H9 (cell line): ENCODE measurements at places on chromosomes 5 and 9. TPM values are rescaled to one million over a fixed set of nuclear protein-coding genes. Genes with fewer than 3 reads are reported as not detected.
A peak's percentile ranks its signal among the peaks of the same experiment; 100 is the strongest.

GRCh38 chr9:133189826-133190225 lies 19.2 kb downstream of the OBP2B start:
- no peaks in the 10 kb centered on the region for H3K27me3 ChIP-seq
- no peak overlapping the region for H3K4me3 ChIP-seq
- H3K4me1 ChIP-seq, result no peaks in the 10 kb centered on the region
- no peak for DNase-seq
- no peak overlapping the region for H3K27ac ChIP-seq
- no peaks in the 10 kb centered on the region for H3K36me3 ChIP-seq

DNA sequence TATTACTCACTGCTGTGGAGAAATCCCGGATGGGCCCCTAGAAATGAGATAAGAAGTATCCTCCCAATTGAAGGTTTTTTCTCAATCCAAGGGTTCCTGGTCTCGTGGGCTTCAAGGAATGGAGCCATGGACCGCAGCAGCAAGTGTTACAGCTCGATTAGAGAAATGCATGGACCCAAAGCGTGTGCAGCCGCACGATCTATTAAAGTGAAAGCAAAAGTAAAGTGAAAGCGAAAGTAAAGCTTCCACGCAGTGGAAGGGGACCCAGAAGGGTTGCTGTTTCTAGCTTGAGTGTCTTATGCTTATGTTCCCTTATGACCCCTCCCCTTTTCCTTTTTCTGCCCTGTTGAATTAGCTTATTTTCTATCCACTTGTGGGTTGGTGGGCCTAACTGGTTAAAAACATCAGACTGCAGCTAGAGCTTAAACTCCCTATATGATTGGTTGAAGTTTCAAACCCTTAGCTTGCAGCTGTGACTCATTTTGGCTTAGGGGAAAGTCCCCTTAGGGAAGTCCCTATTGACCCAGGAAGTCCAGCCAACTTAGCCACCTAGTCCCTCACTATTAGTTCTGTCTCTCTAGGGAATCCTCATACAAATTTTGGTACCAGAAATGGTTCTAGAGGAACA lies 1111.8 kb downstream of the TAF11L14 start:
- H3K4me3 ChIP-seq, result no peak overlapping the region
- H3K36me3 ChIP-seq, result peaks cover 2% of the 10 kb centered on the region
- no peaks in the 10 kb centered on the region for H3K27me3 ChIP-seq
- H3K4me1 ChIP-seq, result no peaks in the 10 kb centered on the region
- H3K27ac ChIP-seq, result no peak overlapping the region
- no peak for DNase-seq

Gene CDH6
- total RNA-seq, result 10.8 and 11.7 TPM in 2 replicates

DNA sequence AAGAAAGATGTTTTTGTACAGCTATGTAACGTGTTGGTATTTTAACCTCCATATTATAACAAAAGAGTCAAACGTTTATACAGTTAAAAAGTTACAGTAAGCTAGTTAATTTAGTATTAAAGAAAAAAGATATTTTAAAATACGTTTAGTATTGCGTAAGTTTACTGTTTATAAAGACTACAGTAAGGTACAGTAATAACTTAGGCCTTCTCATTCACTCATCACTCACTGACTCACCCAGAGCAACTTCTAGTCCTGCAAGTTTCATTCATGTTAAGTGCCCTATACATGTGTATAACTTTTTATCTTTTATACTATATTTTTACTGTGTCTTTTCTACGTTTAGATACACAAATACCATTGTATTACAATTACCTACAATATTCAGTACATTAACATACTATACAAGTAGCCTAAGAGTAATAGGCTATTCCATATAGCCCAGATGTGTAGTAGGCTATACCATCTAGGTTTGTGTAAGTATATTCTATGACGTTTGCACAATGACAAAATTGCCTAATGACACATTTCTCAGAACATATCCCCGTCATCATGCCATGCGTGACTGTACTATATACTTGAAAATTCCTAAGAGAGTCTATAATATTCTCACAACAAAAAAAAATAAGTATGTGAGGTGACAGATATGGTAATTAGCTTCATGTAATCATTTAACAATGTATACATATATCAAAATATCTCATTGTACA lies 33.8 kb downstream of the ERP44 start:
- peaks cover 16% of the 10 kb centered on the region for H3K36me3 ChIP-seq
- DNase-seq, result no peak
- H3K4me1 ChIP-seq, result no peaks in the 10 kb centered on the region
- H3K4me3 ChIP-seq, result no peak overlapping the region

- H3K27ac ChIP-seq, result no peak overlapping the region
- no peaks in the 10 kb centered on the region for H3K27me3 ChIP-seq
- peaks cover 4% of the 10 kb centered on the region; the same call in 1 of the 2 replicates for H3K4me1 ChIP-seq
- DNase-seq, result no peak
- H3K4me3 ChIP-seq, result no peak overlapping the region; the same call in 1 of the 3 replicates
- H3K36me3 ChIP-seq, result peaks cover 14% of the 10 kb centered on the region
These were observed 10.9 kb downstream of the ABL1 start for GRCh38 chr9:130845901-130846481.

Gene MOB3B
- total RNA-seq, result 9.8 and 10.6 TPM in 2 replicates

- DNase-seq, result no peak
- no peak overlapping the region for H3K4me3 ChIP-seq
- H3K27me3 ChIP-seq, result no peaks in the 10 kb centered on the region
- no peak overlapping the region for H3K27ac ChIP-seq
These were observed 28.2 kb downstream of the MTAP start for GRCh38 chr9:21830589-21830988.

DNA sequence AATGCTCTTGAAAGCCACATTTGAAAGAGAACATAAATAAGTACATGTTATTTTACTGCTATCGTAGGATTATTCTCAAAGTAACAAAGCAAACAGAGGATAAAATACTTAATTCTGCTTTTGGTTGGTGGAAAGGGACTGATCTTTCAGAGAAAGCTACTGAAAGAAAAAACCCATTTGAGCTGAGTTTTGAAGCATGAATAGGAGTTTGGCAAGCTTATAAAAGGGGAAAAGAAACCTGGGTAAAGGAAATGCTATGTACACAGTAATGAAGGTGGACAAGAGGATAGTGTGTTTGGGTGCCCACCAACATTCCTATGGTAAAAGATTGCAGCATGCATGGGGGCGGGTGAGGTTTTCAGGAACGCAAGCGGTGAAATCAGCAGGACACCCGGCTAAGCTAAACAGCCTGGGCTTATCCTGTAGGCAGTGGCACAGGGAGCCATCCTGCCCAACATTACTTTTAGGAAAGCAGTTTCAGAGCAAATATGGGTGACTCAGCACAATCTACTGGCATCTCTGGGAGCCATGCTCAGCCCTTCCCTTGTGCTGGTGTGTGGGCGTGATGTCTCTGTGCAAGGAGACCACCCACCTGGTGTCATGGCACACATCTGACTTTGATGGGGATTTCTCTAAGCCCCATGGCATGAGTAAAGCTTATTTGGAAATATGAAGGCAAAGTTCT lies 673.9 kb upstream of the KLF4 start:
- H3K36me3 ChIP-seq, result no peaks in the 10 kb centered on the region
- H3K27me3 ChIP-seq, result no peaks in the 10 kb centered on the region
- H3K4me1 ChIP-seq, result no peaks in the 10 kb centered on the region
- no peak overlapping the region for H3K4me3 ChIP-seq
- no peak for DNase-seq

Gene TMC1
- 2.4 and 2.5 TPM in 2 replicates for total RNA-seq

DNA sequence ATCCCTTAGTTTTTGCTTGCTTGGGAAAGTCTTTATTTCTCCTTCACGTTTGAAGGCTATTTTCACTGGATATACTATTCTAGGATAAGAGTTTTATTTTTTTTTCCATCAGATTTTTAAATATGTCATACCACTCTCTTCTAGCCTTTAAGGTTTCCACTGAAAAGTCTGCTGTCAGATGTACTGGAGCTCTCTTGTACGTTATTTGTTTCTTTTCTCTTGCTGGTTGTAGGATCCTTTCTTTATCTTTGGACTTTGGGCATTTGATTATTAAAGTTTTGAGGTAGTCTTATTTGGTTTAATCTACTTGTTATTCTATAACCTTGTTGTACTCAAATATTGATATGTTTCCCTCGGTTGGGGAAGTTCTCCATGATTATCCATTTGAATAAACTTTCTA lies 848.4 kb upstream of the COX7C start:
- no peaks in the 10 kb centered on the region for H3K4me1 ChIP-seq
- H3K36me3 ChIP-seq, result peaks cover 10% of the 10 kb centered on the region

GRCh38 chr5:97726106-97726505 lies 543.1 kb upstream of the RIOK2 start:
- peaks cover 3% of the 10 kb centered on the region for H3K36me3 ChIP-seq
- no peaks in the 10 kb centered on the region for H3K4me1 ChIP-seq
- H3K4me3 ChIP-seq, result no peak overlapping the region
- H3K27ac ChIP-seq, result no peak overlapping the region

DNA sequence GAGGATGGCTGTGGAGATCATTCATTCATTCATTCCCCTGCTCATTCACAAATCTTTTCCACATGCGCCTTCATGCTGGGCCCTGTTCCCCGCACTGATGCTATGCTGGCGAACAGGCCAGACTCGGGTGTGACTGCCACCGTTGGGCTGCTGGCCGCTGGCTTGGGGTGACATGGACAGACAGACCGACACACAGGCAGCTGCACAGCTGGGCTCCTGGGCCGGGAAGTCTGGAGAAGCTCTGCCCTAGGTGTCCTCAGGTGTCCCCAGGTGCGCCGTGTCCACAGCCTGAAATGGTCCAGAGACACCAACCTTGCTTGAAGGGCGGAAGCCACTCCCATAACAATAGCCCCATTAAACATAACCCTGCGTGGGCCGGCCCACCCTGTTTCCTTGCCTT lies 35.0 kb upstream of the BARHL1 start:
- H3K36me3 ChIP-seq, result no peaks in the 10 kb centered on the region
- H3K27me3 ChIP-seq, result no peaks in the 10 kb centered on the region
- no peak overlapping the region for H3K27ac ChIP-seq
- no peaks in the 10 kb centered on the region for H3K4me1 ChIP-seq
- H3K4me3 ChIP-seq, result no peak overlapping the region

Gene DMRTA1
- 2.5 and 2.8 TPM in 2 replicates for total RNA-seq

Gene OR1Q1
- total RNA-seq, result not detected in 2 replicates

Gene TGFBI
- 3.2 and 4.7 TPM in 2 replicates for total RNA-seq

GRCh38 chr5:141245250-141245717 lies at the start of gene PCDHB15:
Gene PCDHB15 (plus strand): TSS chr5:141245395. CDS start chr5:141245579, 184 bp downstream.
- peak within 1 kb of the TSS; percentile 58; the same call in 2 of the 3 replicates for H3K4me3 ChIP-seq
- peak; percentile 65 for DNase-seq

DNA sequence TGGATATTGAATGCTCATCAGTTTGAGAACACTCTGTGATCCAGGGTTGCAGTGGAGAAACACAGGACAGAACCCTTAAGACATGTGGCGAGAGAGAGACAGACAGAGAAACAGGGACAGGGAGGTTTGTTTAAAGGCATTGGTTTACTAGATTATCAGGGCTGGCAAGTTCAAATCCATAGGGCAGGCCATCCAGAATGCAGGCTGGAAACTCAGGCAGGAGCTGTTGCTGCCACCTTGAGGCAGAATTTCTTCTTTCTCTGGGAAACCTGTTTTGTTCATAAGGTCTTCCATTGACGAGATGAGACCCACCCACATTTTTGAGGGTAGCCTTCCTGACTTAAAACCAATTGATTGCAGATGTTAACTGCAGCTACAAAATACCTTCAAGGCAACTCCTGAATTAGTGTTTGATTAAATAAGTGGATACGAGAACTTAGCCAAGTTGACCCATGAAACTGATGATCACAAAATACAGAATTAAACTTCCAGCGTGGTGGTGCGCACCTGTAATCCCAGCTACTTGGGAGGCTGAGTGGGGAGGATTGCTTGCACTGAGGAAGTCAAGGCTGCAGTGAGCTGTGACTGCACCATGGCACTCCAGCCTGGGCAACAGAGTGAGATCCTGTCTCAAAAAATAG lies 55.9 kb downstream of the NSUN2 start:
- DNase-seq, result peak; percentile 51
- no peak overlapping the region for H3K27ac ChIP-seq

- H3K36me3 ChIP-seq, result no peaks in the 10 kb centered on the region
- no peaks in the 10 kb centered on the region for H3K4me1 ChIP-seq
- H3K4me3 ChIP-seq, result no peak overlapping the region
- H3K27ac ChIP-seq, result no peak overlapping the region
- no peak for DNase-seq
These were observed 16.0 kb upstream of the ACOT12 start for GRCh38 chr5:81409896-81410295.

- peaks cover 6% of the 10 kb centered on the region; the same call in 1 of the 2 replicates for H3K36me3 ChIP-seq
- H3K4me1 ChIP-seq, result no peaks in the 10 kb centered on the region
- no peaks in the 10 kb centered on the region for H3K27me3 ChIP-seq
- no peak for DNase-seq
These were observed 319.7 kb downstream of the NFIB start for GRCh38 chr9:13994240-13994639.

DNA sequence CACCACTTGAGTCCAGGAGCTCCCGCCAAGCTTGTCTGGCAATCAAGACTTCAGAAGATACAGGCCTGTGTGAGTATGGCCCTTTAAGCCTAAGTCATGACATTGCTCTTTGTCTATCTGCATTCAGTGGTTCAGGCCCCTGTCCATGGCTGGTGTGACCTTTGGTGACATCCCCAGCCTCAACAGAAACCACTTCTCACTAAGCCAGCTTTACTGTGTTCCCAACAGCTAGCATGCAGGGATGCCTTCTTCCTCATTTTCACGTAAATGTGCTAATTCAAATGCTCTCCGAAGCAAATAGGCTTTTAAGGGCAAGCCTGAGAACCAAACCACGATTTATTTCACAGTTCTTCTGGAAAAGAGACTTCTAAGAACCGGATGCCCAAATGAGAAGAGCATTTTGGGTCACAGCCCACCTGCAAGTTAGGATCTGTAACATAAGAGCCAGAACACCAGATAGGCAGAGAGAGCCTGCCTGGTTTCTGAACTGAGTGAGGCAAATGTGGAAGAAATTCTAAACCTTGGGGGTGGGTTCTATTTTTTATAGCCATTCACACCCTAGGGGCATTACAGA lies 14.9 kb downstream of the CD180 start:
- H3K27ac ChIP-seq, result no peak overlapping the region
- H3K4me3 ChIP-seq, result 0 out of 3 replicates have a peak overlapping the region, but pooled peaks have one; percentile 7
- no peaks in the 10 kb centered on the region; the same call in 1 of the 3 replicates for H3K36me3 ChIP-seq
- no peaks in the 10 kb centered on the region; the same call in 1 of the 2 replicates for H3K4me1 ChIP-seq
- H3K27me3 ChIP-seq, result no peaks in the 10 kb centered on the region

- H3K4me3 ChIP-seq, result no peak overlapping the region
- peaks cover 6% of the 10 kb centered on the region for H3K36me3 ChIP-seq
- no peaks in the 10 kb centered on the region for H3K4me1 ChIP-seq
- no peak for DNase-seq
- no peaks in the 10 kb centered on the region for H3K27me3 ChIP-seq
These were observed 461.4 kb upstream of the ZNF608 start for GRCh38 chr5:125207856-125208255.
